ENCODE measurements at places on chromosomes 2 and 18.

DNA sequence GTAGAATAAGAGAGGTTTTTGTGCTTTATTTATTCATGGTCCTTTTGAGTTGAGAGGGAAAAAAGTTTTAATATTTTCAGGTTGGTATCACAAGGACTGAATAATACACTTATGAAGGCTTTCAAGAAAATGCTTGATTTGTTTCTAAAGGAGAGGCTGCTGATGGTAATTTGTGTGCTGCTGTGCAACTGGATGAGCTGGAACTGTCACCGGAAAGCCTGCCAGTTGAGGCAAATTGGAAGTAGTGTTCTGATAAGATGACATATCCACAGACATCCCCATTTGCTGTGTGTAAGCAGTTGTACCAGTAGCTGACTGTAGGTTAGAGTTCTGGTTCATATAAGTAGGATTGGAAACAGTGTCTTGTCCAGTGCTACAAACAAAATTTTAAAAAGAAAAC is 21.6 kb upstream of the CACNB4 start:
- no peak for DNase-seq

GRCh38 chr2:41061356-41061755 is 609.5 kb upstream of the SLC8A1 start:
- no peak for DNase-seq

GRCh38 chr18:354471-354870 is 86.6 kb upstream of the THOC1 start:
- DNase-seq: no peak

DNA sequence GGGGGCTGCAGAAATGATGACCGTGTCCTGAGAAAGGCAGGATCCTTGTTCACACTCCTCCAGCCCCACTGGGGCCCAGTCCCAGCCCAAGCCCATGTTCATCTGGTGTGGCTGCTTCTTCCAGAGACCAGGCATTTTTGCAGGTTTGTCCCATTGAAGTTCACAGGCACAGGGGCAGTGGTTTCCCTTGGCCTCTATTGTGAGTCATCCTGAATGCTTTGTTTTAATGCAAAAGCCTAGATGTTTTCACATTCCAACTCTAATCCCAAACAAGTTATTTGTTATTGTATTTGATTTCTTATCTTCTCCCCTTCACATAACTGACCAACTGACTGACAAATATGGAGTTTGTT is 426.4 kb upstream of the ID2 start:
- DNase-seq: no peak
